ENCODE measurements at places on chromosomes 2 and 18.

DNA sequence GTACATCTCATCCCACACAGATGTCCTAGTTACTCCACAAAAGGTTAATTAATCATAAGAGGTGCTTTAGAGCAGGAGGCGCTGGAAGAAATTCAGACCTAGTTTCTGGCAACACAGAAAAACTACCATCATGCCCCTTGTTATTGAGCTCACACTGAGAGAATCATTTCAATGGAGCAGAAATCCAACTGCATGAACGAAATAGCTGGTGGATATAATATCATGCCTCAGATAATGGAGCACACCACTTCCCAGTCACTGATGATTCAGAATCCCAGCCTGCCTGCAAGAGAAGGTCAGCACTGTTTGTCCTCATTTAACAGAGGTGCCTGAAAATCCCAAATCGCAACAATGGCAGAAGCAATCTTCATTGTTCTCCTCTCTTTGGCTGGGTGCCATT is 125.8 kb upstream of the CREB1 start:
- no peak for DNase-seq

DNA sequence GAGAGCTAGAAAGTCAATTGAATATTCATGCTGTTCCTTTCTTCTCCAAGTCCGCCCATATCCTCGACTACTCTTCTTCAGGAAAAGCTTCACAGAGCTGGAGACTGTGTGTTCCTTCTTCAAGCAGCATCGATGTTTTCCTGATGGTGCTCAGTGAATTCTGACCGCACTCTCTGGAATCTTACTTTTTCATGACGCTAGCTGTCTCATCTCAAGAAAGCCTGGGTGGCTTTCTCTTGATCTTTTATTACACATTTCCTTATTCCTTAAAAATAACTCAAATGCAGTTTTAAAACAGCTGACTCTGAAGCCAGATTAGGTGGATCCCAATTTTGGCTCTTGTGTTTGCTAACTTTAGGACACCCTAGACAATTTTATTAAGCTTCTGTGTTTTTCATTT is 1245.1 kb upstream of the LRRTM1 start:
- no peak for DNase-seq

DNA sequence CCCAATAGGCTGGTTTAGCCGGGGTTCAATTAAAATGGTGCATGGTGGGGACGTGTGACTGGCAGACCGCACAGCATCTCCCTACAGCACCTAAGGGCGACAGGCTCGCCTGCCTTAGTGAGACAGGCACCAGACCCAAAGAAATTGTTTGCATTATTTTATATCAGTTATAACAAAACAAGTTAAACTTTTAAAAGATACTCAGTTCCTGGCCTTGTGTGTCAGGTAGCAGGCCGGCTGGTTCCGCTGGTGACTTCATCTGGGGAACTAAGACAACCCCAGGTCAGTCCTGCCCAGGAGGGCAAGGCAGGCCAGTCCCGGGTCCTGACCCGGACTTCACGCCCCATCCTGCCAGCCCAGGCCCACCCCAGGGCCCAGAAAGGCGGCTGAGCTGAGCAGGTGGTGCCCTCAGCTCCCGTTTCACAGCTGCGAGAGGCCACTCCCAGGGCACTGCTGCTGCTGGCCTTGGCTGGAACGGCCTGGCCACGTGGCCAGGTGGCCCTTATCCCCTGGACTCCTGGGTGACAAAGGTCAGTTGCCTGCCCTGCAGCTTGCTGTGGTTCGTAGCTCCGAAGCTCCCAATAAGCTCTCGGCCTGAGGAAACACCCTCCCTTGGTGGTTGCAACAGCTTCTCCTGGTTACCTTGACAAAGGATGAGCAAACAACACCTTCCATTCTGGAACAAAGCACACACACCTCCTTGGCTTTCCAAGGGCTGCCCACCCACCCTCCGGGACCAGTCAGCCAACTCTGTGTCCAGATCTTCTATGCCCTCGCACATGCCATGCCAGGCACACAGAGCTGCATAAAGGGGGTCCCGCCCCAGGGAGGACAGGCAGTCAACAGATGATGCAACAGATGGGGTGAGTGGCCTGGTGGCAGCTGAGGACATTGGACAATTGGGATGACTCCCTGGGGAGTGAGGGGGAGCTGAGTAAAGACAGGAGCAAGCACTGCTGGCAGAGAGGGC is 11.3 kb upstream of the AGXT start:
- DNase-seq = no peak

DNA sequence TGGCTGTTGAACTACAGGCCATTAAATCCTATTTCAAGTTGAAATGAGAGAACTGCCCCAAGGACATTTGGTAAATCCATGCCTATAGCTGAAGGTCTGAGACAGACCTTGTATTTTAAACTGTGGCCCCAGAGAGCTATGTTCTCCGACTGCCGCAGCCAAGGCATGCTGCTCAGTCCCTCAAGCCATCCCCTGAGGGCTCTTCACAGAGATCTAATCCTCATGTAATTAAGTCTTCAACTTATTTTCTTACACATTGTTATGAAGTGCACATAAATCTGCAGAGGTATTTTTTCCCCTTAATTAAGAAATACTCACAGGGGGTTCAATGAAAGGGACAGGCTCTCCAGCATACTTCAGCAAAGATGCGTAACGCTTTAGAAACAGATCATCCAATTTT is 50.6 kb downstream of the ABCG8 start:
- no peak for DNase-seq

GRCh38 chr2:140658760-140659692 is 1471.8 kb downstream of the LRP1B start:
- no peak for DNase-seq

- no peak for DNase-seq
These were observed 110.5 kb downstream of the TACR1 start for GRCh38 chr2:75088791-75089190.

DNA sequence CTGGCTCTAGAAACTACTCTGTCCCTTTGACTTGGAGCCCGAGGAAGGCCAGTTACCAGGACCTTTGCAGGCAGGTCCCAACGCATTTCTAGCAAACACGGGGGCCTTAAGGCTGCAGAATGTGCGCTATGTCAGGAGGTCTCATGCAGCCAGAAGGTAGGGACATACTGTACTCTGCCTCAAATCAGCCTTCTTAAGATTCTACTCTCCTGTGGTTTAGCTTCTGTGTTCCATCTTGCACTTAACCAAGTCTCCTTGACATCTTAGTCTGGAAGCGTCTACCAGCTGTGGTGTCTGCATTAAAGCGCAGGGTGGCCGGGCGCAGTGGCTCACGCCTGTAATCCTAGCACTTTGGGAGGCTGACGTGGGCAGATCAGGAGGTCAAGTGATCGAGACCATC is 65.5 kb downstream of the STEAP3 start:
- no peak for DNase-seq

- no peak for DNase-seq
These were observed 258.3 kb downstream of the PRKCE start for GRCh38 chr2:45909677-45910191.

- no peak for DNase-seq
These were observed 1177.4 kb upstream of the LRRTM1 start for GRCh38 chr2:81481994-81482368.

- no peak for DNase-seq
These were observed 832.2 kb upstream of the FANCL start for GRCh38 chr2:59073286-59073685.

DNA sequence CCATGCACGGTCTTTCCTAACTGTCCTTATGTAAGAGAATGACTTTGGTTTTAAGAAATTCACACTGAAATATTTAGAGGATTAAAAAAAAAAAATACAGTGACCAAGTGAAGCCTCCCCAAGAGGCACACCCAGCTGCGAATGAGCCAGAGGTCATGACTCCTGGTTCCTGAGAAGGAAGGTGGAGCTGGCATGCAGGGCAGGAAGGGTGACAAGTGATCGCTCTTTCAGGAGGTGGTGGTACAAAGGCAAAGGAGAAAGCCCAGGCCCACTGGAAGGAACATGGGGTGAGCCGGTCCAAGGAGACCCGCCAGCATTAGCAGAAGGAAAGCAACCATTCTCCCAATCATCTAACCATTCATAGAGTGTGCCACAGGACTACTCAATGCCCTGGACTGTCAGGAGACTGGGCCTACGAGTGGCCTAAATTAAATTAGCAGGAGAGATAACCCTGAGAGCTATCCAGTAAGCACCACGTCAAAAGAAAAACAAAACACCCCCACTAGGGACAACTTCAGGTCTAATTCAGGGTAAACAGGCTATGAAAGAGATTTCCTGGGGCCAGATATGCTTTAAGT is 7.8 kb downstream of the INO80C start:
- no peak for DNase-seq

GRCh38 chr18:23235336-23235735 is 100.1 kb downstream of the CABLES1 start:
- DNase-seq = no peak

GRCh38 chr2:140593132-140593531 is 1537.7 kb downstream of the LRP1B start:
- no peak for DNase-seq

DNA sequence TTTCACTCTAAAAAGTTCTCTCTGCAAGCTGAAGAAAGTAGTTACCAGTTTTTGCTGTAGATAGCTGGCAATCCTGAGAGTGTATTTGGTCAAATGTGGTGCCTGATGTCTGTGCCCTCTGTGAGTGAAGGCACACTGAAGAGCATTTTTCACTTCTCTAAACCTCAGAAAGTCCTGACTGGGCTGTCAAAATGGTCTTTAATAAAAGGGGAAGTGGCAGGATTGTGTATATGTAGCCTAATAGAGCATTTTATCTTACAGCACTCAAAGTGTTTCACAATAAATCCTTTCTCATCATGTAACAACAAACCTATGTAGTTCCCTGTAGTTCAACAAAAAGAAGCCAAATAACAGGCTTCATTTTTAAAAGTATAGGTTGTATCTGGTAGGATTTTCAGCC is 1552.3 kb upstream of the SLC39A10 start:
- no peak for DNase-seq

DNA sequence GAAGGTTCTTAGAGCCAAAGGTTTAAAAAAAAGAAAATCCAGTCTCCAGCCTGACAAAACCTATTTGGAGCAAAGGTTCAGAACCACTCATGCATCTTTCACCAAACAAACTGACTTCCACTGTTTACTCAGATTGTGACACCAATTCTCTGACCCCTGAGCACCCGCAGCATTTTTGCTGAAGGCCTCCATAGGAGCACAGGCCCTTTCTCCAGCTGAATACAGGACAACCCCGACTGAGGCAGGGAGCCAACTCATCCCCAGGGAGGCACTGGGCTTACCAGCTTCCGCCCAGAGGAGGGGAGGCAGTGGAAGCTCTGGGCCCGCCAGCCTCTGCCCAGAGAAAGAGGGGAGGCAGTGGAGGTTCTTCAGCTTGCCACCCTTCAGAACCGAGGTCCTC is 51.0 kb upstream of the CNGA3 start:
- DNase-seq = no peak

DNA sequence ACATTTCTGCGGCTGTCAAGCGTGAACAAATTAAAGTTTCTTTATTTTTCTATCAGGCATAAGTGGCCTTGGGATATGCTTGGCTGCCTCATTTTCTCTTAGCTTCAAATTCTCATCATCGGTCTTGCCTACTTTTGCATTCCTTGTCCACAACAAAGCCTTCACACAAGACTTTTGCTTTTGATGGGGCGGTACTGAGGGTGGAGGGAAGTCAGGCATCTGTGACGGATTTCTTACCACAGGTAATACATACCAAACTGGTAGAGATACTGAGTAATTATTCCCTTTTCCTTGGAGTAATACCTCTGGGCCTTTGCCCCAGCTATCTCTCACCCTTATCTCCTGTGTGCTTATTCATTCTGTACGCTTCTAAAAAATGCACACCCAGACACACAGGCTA is 468.3 kb upstream of the RGPD4 start:
- no peak for DNase-seq

DNA sequence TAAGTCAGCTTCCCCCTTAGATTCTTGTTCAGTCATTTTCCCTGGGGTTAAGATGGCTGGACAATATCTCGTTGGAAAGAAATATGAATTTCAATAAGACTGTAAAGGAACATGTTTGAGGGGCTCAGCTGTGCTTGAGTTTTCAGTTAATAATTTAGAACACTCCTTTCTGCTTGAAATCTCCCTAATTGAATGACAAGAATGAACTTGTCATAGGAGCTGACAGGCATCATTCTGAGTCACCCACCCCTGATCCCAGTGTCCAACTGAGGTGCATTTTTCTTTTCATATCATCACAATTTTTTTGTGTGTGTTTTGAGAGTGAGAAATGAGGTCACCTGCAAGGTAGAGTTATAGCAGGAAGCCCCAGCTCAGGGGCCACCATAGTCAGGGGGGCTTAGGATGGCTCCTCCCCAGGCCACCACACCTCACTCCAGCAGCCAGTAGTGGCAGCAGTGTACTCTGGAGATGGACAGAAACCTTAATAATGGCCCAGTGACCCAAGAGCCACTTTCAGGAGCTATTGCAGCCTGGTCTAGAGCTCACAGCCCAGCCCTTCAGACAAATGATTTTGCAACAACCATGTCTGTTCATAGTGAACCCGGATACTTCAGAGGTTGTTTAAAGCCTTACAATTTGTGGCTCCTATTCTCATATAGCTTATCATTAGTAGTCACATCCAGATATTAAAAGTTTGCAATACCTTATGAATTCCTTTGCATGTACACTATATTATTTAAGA is 174.5 kb downstream of the MAIP1 start:
- DNase-seq = no peak

GRCh38 chr2:72292433-72292832 is 144.8 kb upstream of the CYP26B1 start:
- DNase-seq = no peak

- DNase-seq = no peak
These were observed 58.0 kb upstream of the CAPN13 start for GRCh38 chr2:30865243-30865642.

Data from stimulated activated CD8-positive, alpha-beta memory T cell treated with anti-CD3 and anti-CD28 coated beads, Interleukin-4, amount 100 ng/mL, for 1 hour (primary cell).